ENCODE measurements at places on chromosomes 3 and 15. TPM values are rescaled to one million over a fixed set of nuclear protein-coding genes. Genes with fewer than 3 reads are reported as not detected.

The RUBCN gene
- total RNA-seq, result 8.6 TPM

The NPAP1 gene
- total RNA-seq, result not detected

The QTRT2 gene
- 24.1 TPM for total RNA-seq

The PLA2G4D gene
- total RNA-seq, result not detected

The KBTBD13 gene
- not detected for total RNA-seq

The IL17RB gene
- 1.1 TPM for total RNA-seq

The ALAS1 gene
- total RNA-seq, result 51.6 TPM

The P3H2 gene
- 39.2 TPM for total RNA-seq

The DNAJB11 gene
- 54.3 TPM for total RNA-seq

The PAK2 gene
- 29.7 TPM for total RNA-seq

The ZNF620 gene
- total RNA-seq, result 1.9 TPM

The ARPP21 gene
- total RNA-seq, result 0.08 TPM

The PBRM1 gene
- 9.8 TPM for total RNA-seq

The PRSS50 gene
- total RNA-seq, result not detected

The USF3 gene
- total RNA-seq, result 2.3 TPM

The TEX55 gene
- not detected for total RNA-seq

The ITIH4 gene
- 0.71 TPM for total RNA-seq

The SLC22A14 gene
- total RNA-seq, result 0.03 TPM

The SERINC4 gene
- total RNA-seq, result 0.08 TPM

The GPR156 gene
- 0.54 TPM for total RNA-seq

The ANKUB1 gene
- 0.06 TPM for total RNA-seq

The ROBO2 gene
- not detected for total RNA-seq

The ADPGK gene
- total RNA-seq, result 78.5 TPM

The AHSG gene
- total RNA-seq, result not detected

The FBXW12 gene
- not detected for total RNA-seq

The COMMD2 gene
- 35.5 TPM for total RNA-seq

The ANKRD63 gene
- 0.54 TPM for total RNA-seq

The MORC1 gene
- not detected for total RNA-seq

The CPNE9 gene
- total RNA-seq, result 0.14 TPM

The ENTPD3 gene
- total RNA-seq, result 0.04 TPM

The STRIT1 gene
- not detected for total RNA-seq

The TRPC1 gene
- total RNA-seq, result 8.3 TPM

The TRPM1 gene
- total RNA-seq, result not detected

The SCN5A gene
- 0.33 TPM for total RNA-seq

The SLC12A6 gene
- total RNA-seq, result 4.9 TPM

The CHRNA7 gene
- total RNA-seq, result 4.2 TPM

The SPATA12 gene
- 0.47 TPM for total RNA-seq

The AGBL1 gene
- total RNA-seq, result not detected

The MRAS gene
- total RNA-seq, result 10.5 TPM

The C2CD4B gene
- total RNA-seq, result 0.07 TPM

The WDR5B gene
- 3.5 TPM for total RNA-seq

The TIGIT gene
- total RNA-seq, result not detected

The GPR160 gene
- total RNA-seq, result 1.5 TPM

The FAM227B gene
- total RNA-seq, result 0.98 TPM

All from A549 treated with CORT108297 at 1 μM for 4 hours (cell line).